AG08396 (cell line): ENCODE measurements at places on chromosomes 7 and 10.

DNA sequence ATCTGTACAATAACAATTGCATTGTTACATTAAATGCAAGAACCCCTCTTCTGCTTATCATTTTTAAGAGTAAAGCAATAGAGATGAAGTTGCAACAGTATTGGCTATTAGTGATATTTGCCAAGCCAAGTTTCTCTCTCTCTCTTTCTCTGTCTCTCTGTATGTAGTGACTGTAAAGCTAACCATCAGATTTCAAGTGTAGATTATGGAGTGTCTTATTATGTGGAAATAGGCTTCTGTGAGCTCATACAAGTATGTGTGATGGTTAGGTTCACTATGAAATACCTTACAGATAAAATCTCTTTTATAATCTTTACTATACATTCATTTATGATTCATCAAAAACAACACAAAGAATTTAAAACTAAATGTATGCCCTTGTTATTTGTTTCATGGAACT is 28.6 kb upstream of the NRP1 start:
- DNase-seq = no peak

- DNase-seq = no peak
Measured at GRCh38 chr10:74453169-74453568, 302.1 kb downstream of the ADK start.

DNA sequence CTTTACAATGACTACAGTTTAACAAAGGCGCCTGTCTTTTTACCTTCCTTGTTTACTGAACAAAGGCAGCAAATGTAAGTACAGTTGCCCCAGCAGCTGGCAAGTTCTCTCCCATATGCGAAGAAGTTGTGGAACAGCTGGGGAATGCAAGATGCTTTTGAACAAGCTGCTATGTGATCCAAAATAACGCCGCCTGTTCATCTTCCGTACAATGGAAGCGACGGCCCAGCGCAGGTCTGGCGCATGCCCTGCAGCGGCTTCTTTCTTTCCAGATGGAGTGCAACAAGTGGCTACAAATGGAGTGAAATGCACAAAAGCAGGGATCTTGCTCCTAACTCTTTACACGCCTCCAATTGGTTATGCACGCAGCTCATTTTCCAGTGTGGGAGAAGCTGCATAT is 97.0 kb upstream of the SVIL start:
- DNase-seq = no peak

DNA sequence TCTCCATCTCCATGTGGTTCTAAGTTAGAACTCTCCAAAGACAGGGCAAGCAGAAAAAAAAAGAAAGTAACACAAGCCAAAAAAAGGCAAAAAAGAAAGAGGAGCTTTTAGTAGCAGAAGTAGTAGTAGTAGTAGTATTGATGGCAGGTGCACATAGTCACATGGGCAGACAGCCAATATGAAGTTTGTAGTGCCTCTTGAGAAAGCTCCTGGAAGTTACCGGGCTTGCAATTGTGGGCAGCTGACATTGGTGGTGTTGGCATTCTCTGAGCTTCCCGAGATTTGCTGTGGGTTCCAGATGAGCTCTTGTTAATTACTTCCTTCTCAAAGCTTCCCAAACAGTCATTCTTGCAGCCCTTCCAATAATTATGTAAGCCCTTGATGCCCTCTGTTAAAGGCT is 1128.5 kb downstream of the TYW1 start:
- DNase-seq = no peak

- no peak for DNase-seq
Measured at GRCh38 chr7:127146746-127147536, 105.8 kb downstream of the GRM8 start.

DNA sequence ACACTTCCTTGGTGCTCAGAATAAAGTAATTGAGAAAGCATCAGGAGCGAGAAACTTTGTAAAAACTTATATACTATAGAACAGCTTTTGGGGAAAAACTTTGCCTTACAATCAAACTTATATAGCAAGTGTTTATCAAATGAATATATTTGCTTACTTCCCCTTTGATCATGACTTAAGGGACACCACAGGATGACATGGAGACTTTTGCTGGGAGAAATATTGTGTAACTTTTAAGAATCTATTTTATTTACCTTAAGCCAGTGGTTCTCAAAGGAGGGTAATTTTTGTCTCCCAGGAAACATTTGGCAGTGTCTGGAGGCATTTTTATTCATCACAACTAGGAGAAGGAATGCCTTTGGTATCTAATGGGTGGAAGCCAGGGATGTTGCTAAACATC is 173.8 kb upstream of the HABP2 start:
- no peak for DNase-seq

- no peak for DNase-seq
Measured at GRCh38 chr7:129610709-129611245, 743 bp upstream of the NRF1 start.

- no peak for DNase-seq
Measured at GRCh38 chr7:90201500-90202195, 9.9 kb upstream of the STEAP2 start.

GRCh38 chr7:90303241-90303640 is 17.9 kb downstream of the FAM237B start:
- DNase-seq = no peak

- DNase-seq = no peak
Measured at GRCh38 chr7:128037880-128038619, 6.8 kb upstream of the LRRC4 start.

GRCh38 chr10:110747609-110748464 is 103.7 kb downstream of the RBM20 start:
- DNase-seq = no peak

- no peak for DNase-seq
Measured at GRCh38 chr10:50219646-50220045, 31.7 kb downstream of the ASAH2 start.

DNA sequence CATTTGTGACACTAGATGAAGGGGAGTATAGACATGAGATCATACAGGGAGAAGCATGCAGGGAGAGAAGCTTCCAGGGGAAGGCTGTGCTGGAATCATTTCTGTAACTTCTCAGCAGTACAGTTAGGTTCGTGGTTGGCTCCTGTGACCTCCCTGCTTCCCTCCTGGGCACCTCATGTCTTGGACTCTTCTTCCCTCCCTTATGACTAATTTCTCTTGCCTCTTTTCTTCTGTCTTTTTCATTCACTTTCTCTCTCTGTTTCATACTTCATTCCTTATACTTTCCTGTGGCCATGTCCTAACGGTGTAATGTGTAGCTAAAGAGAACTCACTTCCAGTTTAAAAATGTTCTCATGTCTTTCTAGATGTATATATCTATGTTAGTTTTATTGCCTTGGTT is 19.1 kb upstream of the HKDC1 start:
- no peak for DNase-seq

DNA sequence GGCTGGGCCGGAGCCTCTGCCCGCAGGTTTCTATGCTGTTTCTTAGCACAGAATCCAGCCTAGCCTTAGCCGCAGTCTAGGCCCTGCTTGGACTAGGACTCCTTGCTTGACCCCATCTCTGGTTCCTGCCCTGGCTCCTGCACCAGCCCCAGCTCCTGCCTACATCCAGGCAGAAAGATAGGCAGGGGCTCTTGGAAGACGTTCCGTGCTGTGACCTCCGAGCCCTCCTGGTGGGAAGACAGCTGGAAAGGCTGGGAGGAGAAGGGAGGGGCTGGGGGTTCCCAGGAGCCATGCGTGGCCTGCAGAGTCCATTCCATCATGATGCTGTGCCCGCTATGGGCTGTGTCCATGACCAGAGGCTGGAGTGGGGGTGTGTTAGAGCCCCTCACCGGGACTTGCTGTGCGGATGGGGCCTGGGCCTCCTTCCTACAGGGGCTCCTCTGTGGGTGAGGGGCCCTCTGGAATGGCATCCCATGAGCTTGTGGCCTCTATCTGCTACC is 26.2 kb downstream of the RAMP3 start:
- no peak for DNase-seq

DNA sequence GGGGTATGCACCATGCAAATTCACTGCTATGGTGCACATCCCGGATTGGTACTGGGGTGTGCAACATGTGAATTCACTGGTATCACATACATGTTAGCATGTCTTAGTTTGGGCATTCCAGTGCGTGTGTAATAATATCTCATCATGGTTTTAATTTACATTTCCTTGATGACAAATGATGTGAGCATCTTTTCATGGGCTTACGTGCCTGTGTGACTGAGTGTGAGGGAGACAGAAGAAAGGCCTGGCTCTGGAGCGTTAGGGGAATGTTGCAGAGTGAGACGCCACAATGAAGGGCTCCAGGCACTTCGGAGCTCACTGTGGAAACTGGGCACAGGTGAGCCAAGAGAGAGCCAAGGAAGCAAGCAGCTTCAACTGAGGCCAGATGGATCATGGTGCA is 162.6 kb downstream of the UBE2H start:
- peak; percentile 69 for DNase-seq

GRCh38 chr7:16881844-16882243 is at the start of gene AGR3:
AGR3 (minus strand) TSS chr7:16881983; CDS start chr7:16878618, 3,365 bp downstream.
- DNase-seq = no peak

- DNase-seq = peak; percentile 34
Measured at GRCh38 chr7:75814407-75814947, 871 bp upstream of the CCL24 start.

DNA sequence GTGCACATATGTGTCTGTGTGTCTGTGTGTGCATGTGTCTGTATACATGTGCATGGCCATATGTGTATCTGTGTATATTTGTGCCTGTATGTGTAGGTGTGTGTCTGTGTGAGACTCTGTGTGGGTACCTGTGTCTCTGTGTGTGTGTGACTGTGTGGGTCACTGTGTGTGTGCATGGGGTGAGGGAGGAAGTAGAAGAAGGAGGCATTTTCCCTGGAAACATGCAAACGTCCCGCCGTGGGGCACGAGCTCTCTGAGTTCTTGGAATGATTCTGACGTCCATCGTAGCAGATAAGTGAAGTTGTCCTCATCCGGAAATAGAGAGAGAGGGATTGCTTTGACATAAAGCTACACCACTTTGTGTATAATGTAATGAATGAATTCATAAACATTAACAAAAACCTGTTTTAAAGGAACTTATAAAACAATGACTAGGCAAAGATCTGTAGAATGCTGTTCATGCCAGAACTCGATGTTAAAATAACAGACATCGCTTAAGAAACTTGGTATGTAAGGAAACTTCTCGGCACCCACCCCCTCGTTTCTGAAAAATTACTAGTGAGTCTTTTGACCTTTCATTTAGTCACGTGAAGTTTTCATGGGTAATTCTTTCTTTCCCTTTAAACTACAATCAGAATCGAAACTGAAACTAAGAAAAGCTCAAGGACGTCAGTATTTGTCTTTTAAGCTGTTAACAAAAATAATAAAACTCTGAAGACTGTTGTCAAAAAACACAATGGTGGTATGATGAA is 43.6 kb upstream of the KLF6 start:
- DNase-seq = peak; percentile 44

DNA sequence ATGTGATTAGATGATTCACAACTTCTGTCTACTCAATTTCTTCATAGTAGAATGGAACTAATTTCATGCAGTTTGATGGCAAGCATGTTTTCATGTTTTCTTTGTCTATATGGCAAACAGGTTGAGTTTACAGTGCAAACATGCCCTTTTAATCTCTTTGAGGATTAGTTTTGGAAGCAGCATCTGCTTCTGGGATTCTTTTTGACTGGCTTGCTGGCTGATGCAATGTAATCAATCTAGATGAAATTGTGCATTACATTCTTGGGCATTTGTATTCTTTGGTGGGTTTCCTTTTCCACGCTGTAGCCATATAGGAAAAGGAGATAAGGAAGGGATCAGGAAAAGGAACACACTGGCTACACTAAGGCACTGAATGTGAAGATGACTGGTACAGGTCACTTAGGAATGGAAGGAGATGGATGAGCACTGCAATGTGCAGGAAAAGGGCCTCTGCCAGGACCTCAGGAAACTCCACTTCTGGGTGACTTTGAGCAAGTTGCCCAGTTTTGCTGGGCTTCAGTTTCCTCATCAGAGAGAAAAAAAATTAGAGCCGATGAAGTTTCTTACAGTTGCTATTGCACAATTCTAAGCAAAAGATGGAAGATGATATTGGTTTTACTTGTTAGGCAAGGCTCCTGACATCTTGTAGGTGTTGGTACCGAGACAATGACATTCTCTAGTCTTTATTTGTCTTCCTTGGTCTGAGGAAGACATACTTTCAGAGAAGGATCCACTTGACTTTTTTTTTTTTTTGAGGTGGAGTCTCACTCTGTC is 269.1 kb downstream of the SUGCT start:
- no peak for DNase-seq

DNA sequence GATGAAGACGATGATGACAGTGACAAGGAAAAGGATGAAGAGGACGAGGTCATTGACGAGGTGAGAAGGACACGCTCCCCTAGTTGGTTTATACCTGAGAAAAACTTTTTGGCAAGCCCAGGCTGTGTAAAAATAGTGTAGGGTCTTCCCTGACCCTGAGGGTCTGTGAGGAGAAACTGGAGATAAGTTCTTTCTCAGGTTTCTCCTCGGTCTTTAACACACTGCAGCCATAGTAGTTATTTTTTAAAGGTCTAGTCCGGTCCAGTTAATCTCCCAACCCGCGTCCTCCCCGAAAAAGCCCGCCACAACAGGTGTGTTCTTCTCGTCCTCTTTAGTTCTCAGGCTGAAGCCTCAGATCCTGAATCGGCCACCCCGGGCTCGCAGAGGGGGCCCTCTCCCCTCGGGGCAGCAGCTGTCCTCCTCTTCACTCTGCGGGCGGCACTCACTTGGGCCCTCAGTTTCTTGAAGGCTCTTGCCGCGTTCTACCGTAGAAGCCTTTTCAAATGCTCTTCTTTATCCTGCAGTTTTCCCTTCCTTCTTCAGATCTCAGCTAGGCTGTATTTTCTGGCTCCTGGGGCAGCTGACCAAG is 411 bp downstream of the BCCIP start:
- peak; percentile 11 for DNase-seq

DNA sequence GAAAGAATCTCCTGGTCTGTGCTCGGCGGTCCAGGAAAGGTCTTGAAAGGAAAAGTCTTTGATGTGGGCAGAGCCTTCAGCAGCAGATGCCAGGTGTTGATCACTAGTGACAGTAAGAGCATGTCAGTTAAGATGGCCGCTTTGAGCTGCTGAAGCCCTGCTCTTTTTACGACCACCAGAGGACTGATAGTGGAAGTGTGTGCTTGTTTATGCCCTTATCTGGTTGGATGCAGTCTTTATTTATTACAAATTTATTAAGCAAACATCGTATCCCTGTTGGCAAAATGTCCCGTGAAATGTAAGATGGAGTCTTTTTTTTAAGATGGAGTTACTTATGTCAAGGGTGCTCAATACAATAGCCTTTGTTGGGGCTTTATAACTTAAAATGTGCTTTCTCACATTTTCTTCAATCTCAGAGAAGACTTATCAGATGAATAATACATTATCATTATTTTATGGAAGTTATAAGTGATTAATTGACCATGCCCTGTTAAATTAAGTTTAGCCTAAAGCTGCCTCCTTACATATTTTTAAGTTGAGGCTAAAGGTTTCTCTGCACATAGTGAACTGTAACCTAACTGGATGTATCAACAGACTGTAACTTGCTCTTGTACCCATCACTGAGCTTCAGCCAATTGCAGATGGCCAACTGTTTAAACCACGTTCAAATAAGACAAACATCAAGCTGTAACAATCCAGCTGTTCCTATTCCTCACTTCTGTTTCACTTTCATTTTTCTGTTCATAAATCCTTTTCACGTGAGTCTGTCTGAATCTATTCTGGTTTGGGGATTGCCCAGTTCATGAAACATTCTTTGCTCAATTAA is 97.4 kb upstream of the PIK3CG start:
- DNase-seq = peak; percentile 43
